T-helper 2 cell (primary cell): ENCODE measurements at places on chromosomes 12 and 14.

GRCh38 chr12:116601933-116602810 is 43.0 kb downstream of the MAP1LC3B2 start:
- no peak for DNase-seq

- DNase-seq, result no peak
These were observed 223.5 kb upstream of the CAND1 start for GRCh38 chr12:67045650-67046049.

GRCh38 chr12:81450920-81451739 is 308.0 kb downstream of the PPFIA2 start:
- DNase-seq, result no peak

GRCh38 chr14:36097356-36097755 is 79.2 kb downstream of the PTCSC3 start:
- DNase-seq, result no peak

GRCh38 chr12:39145175-39145999 is 240.0 kb upstream of the CPNE8 start:
- DNase-seq, result peak; percentile 18

DNA sequence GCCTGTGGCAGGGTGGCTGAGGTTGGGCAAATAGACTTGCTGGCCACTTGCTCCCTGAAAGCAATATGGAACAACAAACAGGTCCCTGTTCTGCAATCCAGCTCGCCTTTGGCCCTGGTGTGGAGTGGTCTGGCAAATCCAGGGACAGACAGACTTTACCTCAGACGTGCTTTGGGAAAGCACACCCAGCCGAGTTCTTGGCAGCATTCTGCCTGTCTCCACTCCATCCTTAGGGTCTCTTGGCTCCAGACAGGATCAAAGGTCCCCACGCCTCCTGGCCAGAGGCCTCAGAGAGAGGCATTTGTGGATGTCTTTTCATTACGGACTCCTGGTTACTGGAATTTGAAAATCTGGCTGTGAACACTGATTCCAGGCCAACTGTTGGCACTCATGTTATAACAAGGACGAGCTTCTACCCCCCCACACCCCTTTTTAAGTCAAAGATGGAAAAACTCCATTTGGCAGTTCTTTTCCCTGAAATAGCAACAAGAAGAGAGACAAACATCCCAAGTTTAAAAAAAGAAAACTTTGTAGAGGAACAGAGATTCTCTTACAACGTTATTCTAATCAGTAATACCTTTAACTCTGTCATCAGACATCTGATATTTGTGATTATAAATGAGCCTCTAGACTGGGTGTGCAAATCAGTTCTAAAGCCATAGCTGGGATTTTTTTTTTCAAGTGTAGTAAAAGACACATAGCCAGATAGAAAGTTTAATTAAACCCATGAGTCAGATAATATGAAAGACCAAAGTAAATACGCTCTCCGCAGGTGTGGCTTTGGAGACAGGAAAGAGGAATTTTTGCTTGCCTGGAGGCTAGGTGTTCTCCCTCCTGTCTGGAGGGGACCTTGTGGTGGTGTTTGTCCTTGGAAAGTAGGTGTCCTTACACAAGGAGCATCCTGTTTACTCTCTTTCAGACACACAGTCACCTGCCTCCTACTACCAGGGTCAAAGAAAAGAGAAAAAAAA is 60.7 kb downstream of the GALNT8 start:
- DNase-seq, result no peak

- DNase-seq, result no peak
These were observed 180.1 kb downstream of the DACT1 start for GRCh38 chr14:58817846-58818245.

GRCh38 chr14:85487215-85487614 is 42.7 kb upstream of the FLRT2 start:
- no peak for DNase-seq

DNA sequence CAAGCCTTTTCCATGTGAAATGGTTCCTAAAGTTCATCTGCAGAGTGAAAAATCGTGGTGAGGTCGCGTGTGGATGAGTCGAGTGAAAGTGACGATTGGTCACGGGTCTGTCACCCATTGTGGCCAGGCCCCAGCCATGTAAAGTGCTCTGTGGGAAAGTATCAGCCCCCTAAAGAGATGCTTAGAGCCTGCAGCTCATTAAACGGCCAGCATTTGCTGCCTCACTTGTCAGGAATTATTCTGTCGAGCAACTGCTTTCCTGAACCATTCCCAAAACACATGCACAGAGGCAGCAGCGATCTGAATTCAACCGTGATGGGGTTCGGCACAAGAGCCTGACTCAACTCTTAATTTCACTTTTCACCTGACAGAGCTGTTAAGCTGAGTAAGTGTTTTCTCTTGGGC is 16.0 kb downstream of the DBX2 start:
- DNase-seq, result no peak

- no peak for DNase-seq
These were observed 25.7 kb downstream of the MOK start for GRCh38 chr14:102279282-102279681.

DNA sequence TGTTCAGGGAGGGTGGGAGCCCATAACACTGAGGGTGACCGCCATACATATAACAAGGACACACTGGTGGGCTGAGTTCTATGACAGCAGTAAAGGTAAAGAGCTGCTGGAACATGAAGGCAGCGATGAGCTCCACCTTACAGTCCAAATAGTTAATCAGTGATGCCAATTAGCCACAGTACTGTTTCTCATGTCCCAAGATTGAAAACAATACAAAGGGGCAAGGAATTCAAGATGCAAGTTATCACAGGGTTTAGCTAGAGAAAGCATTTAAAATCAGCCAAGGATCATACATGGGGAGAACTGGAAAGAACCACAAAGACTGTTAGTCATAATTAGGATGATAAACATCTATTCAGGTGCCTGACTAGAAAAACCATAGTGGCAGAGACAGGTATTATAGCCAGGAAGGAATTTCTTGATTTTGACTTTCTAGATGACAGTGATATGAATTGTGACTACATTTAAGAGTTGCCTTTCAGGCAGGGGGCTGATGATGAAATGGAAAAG is 221.2 kb downstream of the SLC2A13 start:
- DNase-seq, result no peak

DNA sequence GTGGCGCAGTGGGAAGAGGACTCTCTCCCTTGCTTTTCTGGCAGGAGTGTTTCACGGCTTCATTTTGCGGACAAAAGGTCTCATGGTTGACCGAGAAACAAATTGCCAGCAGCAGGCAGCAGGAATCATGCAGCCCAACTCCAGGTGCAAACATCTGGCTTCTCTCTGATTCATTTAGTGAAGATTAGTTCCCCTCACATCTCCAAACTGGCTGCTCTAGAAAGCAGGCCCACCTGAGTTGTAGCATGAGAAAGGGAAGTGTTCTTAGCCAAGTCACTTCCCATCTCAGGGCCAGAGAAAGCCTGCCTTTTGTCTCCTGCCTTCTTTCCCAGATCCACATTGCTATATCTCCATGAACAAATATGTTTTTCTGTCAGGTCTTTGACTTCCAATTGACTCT is 120.8 kb upstream of the CCDC196 start:
- DNase-seq, result no peak

GRCh38 chr14:96320605-96321004 is 42.5 kb downstream of the ATG2B start:
- DNase-seq, result no peak

- DNase-seq, result no peak
These were observed 33.4 kb downstream of the IFT81 start for GRCh38 chr12:110157539-110157938.

GRCh38 chr12:1644534-1645438 is 15.8 kb downstream of the WNT5B start:
- DNase-seq, result no peak

GRCh38 chr14:102565959-102566358 is 26.5 kb upstream of the RCOR1 start:
- DNase-seq, result no peak

GRCh38 chr12:126248871-126249403 is 1183.7 kb downstream of the AACS start:
- no peak for DNase-seq

DNA sequence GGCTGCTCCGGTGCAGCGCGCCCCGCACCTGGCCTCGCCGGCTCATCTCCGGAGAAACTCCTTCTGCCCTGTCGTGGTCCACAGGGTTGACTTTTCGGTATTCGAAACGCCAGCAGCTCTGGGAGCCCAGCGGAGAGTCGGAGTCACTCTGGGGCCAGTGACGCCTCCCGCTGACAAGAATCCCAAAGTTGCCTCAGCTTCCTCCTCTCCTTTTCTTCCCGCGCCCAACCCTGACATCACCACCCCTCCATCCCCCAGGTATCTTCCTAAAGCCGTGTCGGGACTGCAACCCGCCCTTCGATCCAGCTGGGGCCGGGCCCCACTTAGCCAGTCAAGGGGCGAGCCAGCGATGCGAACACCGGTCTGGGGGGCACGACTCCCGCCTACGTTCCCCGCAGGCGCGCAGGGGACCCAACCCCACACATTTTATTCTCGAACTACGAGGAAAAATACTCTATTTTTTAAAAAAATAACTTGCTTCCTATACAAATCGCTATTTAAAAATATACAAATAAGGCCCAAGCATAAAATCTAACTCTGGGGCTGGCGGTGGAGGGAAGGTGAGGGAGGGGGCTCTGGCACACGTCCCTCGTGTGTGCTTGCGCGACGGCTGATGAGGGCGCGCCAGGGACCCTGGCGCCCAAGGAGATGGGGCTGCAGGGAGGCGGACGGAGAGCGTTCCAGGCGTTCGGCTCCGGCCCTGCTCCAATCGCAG is 2.1 kb downstream of the NKX2-8 start:
- no peak for DNase-seq

GRCh38 chr12:24649634-24650033 is 299.3 kb downstream of the BCAT1 start:
- DNase-seq, result no peak

DNA sequence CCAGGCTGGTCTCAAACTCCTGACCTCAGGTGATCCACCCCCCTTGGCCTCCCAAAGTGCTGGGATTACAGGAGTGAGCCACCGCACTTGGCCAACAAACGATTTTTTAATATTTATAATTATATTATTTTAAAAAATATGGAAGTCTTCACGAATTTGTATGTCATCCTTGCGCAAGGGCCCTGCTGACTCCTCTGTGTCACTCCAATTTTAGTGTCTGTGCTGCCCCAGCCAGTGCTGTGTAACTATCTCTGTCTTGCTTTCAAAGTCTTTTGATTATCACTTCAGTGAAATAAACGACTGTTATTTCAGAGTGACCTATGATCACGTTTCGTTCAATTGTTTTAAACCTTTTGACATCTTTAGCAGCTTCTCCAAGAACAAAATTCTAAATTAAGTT is 13.1 kb upstream of the MMP17 start:
- no peak for DNase-seq

- peak; percentile 77 for DNase-seq
These were observed 24.3 kb upstream of the RCOR1 start for GRCh38 chr14:102568115-102568614.

- DNase-seq, result no peak
These were observed 187.9 kb upstream of the STXBP6 start for GRCh38 chr14:25237845-25238244.

- no peak for DNase-seq
These were observed 97.8 kb downstream of the EPS8 start for GRCh38 chr12:15691388-15691787.

DNA sequence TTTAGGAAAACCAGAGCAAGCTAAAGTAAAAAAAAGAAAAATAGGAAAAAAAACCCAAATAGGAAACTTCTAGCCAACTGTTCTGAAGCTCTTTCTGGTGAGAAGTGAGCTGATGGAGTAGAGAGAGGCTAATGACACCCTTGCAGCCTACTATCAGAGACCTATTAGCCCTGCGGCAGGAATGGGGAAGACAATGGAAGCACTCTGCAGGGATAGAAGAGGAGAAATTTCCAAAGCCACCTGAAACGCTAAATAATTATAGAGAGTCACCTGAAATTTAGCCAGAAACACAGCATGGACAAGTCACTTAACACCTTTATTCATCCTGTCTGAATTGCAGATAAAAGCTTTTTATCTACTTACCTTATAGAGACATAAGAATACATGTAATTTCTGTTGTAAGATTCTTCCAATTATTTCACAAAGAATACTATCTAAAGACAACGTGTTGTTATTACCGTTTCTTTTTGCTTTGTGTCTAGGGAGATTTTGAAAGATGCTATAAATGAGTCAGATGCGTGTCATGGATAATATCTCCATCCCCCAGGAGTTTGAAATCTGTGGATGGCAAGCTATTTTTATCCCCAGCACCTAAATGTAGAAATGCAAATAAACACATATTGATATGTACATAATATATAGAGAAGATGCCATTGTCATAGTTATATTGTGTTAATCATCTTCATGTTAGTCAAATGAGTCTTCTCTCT is 138.6 kb downstream of the TPH2 start:
- no peak for DNase-seq

GRCh38 chr14:69045857-69046475 is 66.9 kb upstream of the ACTN1 start:
- DNase-seq, result no peak

- DNase-seq, result no peak
These were observed 774.7 kb downstream of the TMTC2 start for GRCh38 chr12:83461336-83461935.

- DNase-seq, result no peak
These were observed 54.4 kb downstream of the ARL6IP4 start for GRCh38 chr12:123034865-123035264.

DNA sequence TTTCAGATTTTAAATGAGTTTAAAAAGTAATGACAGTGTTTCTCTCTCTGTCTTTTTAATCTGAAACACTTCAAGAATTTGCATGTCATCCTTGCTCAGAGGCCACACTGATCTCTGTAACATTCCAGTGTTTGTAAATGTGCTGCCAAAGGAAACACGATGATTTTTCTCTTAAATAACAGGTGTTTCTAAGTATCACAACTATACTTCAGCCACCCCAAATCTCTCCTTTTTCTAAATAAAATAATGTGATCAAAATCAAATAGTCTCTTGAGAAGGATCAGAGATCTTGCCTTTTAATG is 3.3 kb upstream of the GALC start:
- DNase-seq, result no peak

DNA sequence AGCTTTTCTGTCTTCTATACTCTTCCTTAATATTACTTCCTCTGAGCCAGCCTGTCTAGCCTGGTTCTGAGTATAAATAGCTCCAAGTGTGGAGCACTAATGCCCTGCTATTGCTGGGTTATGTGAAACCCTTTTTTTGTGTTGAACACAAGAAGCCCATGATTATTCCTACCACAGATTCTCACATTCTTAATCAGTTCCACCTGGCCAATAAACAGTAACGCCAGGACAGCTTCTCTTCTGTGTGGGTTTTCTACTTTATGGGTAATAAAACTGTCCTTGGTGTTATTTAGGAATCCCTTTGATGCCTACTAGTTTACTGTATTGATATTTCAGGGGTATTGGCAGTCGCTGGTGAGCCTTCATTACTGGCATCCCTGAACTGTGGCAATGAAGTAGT is 48.9 kb upstream of the LRIG3 start:
- DNase-seq, result no peak

DNA sequence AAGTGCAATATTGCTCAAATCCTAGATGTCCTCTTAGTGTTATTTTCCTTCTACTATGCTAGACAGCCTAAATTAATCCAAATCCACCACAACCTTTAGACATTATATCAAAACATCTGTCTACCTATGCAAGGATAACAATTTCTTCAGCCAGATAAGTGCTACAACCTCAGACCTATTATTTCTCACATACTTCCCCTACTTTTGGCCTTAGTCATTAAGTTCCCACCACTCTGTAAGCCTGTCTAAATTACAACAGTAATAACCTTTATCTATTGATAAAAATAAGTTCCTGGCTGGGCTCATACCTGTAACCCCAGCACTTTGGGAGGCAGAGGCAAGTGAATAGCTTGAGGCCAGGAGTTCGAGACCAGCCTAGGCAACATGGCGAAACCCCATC is 74.0 kb downstream of the KIF21A start:
- DNase-seq, result no peak
